ENCODE measurements at places on chromosomes 2 and 18.

GRCh38 chr2:88469202-88470114 lies 17.0 kb upstream of the FOXI3 start:
- DNase-seq, result no peak

GRCh38 chr2:236870370-236870769 lies 215.3 kb upstream of the COPS8 start:
- DNase-seq, result no peak

GRCh38 chr2:25894135-25894830 lies 16.0 kb upstream of the ASXL2 start:
- no peak for DNase-seq

GRCh38 chr18:13375302-13376255 lies 157.0 kb downstream of the LDLRAD4 start:
- DNase-seq, result peak; percentile 62

DNA sequence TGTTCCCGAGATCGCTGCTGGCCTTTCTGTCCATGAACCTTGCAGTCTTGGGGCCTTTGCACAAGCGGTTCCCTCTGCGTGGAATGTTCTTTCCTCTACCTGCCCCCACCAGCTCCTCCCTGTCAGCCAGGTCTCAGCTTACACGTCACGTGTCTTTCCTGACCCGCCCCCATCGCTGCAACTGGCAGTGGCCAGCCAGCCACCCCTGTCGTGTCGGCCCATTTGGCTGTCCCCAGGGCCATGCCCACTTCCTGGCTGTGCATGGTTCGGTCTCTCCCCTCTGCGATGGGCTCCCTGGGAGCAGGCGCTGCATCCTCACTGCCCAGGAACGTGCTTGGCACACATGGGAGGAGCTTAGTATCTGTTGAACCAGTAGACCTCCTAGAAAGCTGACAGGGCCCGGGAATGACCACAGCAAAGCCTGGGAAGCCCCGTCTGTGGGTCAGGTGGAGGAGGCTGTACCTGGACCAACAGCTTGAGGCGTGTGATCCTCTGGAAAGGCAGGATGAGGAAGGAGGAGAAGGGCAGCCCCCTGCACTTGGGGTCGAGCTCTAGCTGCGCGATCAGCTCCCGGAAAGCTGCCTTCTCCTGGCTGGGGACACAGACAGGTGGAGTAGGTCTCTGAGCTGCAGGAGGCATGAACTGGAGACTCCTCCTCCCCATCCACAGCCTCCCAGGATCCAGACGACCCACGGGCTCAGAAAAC lies 21.0 kb downstream of the SNORC start:
- DNase-seq, result no peak

GRCh38 chr2:181958726-181959125 lies 26.9 kb upstream of the PPP1R1C start:
- no peak for DNase-seq

- no peak for DNase-seq
These were observed 113.6 kb downstream of the GCA start for GRCh38 chr2:162457490-162457889.

GRCh38 chr18:26547646-26548414 lies 523 bp downstream of the KCTD1 start:
- DNase-seq, result no peak

DNA sequence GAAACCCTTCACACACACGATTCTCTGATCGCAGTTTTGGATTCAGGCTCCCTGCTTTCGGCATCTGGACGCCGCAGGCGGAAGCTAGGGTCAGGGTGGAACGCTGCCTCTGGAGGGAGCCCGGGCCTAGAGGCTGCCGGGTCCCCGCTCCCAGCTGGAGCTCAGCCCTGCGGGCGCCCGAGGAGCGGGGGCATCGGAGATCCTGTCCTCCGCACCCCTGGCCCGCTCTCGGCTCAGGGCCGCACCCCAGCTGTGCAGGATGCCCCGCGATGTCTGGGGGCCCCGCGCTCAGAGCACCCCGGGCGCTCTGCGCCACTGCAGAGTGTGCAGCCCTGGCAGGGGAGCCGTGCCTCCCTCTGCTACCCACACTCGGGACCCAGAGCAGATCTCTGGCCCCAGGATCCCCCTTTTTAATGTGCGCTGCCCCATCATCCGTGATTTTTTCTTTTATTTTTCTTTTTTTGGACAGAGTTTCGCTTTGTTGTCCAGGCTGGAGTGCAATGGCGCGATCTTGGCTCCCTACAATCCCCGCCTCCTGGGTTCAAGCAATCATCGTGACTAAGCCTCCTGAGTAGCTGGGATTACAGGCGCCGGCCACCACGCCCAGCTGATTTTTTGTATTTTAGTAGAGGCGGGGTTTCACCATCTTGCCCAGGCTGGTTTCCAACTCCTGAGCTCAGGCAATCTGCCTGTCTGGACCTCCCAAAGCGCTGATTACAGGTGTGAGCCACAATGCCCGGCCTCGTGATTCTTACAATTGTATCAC lies 54.8 kb upstream of the TUBA3E start:
- DNase-seq, result no peak

DNA sequence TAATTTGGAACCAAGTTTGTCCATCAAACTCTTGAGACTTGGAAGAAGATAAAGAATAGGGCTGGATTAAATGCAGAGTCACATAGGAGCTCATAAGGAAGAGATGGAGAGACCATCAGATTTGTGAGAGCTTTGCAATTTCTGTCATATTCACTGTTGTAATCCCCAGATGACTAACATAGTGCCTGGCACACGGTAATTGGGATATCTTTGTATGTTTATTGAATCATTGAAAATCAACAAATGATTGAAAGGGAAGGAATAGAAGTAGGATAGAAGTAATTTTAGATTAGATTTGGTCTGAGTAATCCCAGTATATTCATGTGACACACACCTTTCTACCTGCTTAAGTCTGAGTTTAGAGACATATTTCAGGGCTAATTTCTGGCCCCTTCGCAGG lies 75.4 kb downstream of the LCLAT1 start:
- no peak for DNase-seq

DNA sequence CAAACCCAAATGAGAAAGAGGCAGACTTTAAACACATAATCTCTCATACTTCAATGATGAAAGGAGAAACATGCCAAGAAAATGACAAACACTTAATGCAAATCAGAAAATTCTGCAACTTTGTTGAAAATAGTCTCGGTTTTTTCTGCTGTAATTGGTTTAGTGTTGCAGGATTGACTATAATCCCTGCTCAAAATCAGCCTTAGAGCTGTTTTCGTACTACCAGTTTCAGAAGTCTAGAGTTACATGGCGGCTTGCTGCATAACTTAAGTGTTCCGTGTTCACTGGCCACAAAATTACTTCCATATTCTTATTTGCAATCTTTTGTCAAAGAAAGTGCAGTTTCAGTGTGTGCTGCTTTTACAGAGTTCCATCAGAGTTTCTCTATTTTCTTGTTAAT lies 48.9 kb upstream of the ITGAV start:
- DNase-seq, result no peak

GRCh38 chr2:204360218-204361007 lies 184.9 kb upstream of the PARD3B start:
- DNase-seq, result no peak

- DNase-seq, result no peak
These were observed 19.6 kb downstream of the CEP68 start for GRCh38 chr2:65075605-65076344.

DNA sequence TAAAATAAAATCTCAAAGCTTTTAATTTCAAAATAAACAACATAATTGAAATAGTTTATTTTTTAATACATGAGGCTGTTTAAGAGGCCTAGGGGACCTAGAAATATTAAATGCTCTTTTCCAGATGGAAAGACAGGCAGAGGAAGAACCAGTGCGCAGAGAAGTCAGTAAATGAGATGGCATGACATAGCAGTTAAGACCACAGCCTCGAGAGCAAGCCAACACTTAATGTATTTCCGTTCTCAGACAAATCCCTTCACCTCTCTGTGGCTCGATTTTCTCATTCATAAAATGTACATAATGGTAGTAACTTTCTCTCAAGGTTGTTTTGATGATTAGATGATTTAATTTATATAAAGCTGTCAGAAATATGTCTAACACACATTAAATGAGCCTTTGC lies 405.1 kb upstream of the CWC22 start:
- no peak for DNase-seq

DNA sequence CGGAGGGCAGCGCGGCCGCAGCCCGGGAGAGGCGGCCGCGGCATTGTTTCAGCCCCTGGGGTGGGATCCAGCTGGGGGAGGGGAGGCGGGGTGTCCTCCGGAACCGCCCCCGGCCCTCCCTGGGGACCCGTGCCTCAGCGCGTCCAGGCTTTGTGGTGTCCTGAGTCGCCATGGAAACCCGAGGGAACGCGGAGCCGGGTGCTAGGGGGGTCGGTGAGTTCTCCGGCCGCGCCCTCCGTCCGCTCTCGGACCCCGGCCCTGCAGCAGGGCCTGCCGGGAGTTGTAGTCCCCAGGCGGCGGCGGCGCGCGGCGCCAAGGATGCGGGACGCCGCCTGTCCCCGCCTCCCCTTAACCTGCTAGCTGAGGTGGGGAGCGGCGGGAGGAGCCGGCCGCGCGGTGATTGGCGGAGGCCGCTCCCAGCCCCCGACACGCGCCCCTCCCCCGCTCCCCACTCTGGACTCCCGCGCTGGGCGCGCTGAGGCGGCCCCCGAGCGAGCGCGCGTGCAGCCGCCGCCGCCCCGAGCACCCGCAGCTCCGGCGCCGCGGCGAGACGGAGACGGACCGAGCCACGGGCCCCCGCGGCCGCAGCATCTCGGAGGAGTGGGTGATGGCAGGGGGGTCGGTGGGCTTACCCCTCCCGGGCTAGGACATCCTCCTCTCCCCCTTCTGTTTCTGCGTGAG lies at the start of gene DPYSL5:
Gene DPYSL5, plus strand, starts transcription at position 478 of the 681 bp plus-strand sequence. CDS start 50,368 bp downstream, outside the sequence.
- no peak for DNase-seq

DNA sequence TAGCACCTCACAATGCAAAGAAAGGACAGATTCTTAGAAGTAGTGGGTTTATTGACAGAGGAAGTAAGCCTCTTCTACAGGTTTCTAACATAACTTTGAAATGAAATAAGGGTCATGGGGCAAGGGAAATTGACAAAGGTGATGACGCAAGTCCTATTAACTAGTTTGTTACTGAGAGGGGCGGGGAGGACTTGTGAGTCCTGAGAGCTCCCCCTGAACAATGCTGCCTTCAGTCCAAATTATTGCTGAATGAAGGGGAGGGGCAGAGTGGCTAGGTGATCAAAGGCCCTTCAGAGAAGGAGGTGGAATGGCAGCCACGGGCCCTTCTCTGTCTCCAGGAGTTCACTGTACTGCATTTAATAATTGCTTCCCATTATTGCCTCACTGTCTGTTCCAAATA lies 390.0 kb downstream of the MEIS1 start:
- DNase-seq, result no peak

GRCh38 chr18:36179562-36180355 lies 7.5 kb upstream of the MOCOS start:
- DNase-seq, result no peak

DNA sequence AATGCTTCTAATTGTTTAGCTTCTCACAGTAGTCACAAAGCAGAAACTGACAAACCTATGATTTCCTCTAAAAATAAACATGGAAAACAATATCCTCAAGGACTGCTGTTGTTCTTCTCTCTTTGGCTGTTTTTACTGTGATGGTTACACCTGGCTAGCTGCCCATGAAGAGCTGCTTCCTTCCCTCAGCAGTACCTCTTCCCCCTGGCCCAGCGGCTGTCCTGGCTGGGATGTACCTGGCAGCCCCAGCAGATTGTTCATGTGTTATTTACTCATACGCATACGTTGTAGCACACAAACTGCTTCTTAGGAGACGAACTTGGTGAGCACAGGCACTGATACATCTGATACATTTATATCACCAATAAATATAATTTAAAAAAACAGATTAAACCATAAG lies 27.4 kb downstream of the NEMP2 start:
- no peak for DNase-seq

Data from activated T-helper 1 cell treated with Interleukin-2 at 50 U/mL for 16 hours (primary cell).